NCI-H510A treated with DMSO at 0.1 percent for 48 hours (cell line): ENCODE measurements at places on chromosomes 2 and 18.
A peak's percentile ranks its signal among the peaks of the same experiment; 100 is the strongest.

DNA sequence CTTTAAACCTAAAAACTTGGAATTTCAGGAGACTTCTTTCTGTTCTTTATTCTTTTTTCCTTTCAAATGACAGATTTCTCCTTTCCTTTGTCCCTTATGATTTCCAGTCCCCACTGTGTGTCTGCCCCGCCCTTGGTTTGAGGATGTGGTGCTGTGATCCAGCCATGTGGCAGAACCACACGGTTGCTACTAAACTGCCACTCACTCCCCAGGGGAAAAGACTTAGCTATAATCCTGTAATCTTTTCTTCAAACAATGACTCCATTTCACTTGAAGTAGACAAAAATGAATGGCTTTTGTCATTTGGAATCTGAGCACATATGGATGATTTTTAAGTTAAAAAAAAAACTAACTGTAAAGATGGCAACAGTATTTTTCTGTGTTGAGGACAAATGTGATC, 76.2 kb upstream of the STAM2 start:
- DNase-seq: no peak

- DNase-seq: peak; percentile 21
Measured at GRCh38 chr2:42906557-42907411, 114.4 kb upstream of the HAAO start.

DNA sequence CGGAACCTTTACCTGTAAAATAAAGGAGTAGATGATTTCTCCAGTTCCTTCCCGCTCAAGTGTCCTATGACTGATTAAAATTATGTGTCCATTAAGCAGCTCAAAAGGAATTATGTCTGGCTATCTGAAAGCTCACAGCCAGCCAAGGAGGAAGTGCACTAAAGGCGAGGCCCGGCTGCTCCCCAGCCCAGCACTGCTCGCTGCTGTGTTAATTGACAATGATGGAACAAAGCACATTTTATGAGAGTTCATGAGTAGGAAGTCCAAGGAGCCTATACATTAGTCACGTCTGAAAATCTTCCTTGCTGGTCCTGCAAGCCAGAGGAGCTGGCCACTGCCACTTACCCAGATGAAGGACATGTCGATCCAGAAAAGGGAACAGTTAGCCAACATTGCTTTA, 14.3 kb downstream of the TTC32 start:
- DNase-seq: no peak

DNA sequence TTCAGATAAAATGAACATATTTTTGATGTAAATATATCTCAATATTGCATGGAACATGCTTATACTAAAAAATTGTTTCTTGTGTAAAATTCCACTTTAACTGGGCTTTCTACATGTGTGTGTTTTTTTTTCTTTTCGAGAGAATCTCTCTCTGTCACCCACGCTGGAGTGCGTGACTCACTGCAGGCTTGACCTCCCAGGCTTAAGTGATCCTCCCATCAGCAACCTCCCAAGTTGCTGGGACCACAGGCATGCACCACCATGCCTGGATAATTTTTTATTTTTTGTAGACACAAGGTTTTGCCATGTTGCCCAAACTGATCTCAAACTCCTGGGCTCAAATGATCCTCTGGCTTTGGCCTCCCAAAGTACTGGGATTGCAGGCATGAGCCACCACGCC, 254.6 kb downstream of the LOXHD1 start:
- no peak for DNase-seq

DNA sequence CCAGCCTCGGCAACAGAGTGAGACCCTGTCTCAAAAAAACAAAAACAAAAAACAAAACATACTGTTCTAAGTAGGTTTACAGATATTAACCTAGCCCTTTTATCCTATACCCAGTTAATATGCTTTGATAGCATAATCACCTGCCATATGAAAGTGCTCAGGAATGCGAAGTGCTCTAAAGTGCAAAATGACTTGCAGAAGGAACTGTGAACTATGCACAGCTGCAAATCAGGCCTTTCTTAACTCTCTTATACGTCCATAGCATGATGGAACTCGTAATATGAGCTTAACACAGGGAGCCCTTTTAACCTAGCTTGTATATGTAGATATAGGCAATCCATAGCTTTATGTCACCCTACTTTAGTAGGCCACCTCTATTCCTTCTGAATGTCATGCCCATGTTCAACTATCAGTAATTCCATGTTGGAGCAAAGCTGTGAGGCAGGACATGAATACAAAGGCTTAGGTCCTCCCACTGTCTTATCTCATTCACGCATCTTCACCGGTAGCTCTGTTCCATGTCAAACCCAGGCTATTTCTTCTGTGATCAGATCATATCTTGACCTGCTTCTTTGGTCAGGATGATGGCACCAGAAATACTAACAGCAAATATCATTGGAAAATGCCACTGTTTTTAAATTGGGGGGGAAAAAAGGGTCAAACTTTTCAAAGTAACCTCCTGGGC, 72.9 kb downstream of the PRPF40A start:
- DNase-seq: no peak

- no peak for DNase-seq
Measured at GRCh38 chr18:32884543-32884942, 111.7 kb upstream of the KLHL14 start.

DNA sequence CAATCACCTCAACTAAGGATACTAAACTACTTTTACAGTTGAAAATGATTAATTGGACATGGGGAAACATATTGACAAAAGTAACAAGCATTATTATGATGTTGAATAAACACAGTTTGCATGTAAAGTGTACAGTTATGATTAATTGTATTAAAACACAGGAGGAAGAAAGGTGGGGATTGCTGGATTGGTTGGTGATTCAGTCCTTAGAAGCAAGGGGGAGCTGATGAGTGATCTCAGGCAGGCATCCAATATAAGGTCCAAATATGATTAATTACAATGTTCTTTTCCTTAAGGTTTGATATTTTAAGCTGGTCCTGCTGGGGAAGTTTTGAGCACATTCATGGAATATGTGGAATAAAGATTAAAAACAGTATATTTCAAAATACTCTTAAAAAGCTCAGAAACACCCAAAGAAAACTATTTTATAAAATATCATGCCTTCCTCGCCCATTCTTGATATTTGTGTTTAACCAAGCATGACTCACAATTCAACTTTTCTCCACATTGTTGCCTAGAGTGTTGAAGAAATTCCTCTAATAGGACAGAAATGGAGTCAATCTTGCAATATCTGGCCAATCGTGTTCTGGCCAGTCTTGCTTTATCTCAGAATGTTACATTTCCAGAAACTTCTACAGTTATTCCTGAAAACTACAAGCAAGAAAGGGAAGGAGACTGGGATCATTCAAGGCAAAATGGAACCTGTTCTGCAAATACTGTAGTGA, 268.2 kb downstream of the RPIA start:
- no peak for DNase-seq

GRCh38 chr2:19225931-19226330, 132.5 kb downstream of the OSR1 start:
- DNase-seq: no peak

GRCh38 chr2:235793163-235793752, 299.4 kb downstream of the AGAP1 start:
- DNase-seq: peak; percentile 14

DNA sequence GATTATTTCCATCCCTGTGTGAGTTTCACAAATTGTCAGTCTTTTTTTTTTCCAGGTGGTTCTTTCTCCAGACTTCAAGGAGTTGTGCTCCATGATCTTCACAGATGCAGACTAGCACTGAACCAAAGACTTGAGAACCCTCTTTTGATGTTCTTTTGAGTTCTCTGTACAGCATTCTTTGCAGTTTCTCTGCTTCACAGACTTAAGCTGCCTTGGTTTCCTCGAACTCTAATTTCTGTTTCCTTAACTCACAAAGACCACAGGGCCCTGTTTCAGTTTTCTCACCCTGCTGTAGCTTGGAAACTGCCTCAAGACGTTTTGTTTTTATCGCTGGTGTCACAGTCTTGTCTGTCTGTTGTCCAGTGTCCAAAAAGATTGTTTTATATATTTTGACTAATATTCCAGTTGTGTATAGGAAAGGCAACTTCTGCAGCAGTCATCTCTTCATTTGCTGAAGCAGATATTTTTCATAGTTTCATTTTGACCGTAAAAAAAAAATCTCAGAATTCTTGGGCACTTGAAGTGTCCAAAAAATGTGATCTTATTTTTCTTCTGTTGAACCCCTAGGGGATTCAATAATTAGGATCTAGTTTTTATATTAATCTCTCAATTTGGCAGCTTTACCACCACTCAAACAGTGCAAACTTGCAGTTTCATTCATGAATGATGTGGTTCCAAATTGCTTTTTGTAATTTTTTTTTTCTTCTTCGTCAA, 97.0 kb upstream of the MC4R start:
- no peak for DNase-seq

GRCh38 chr2:168145426-168146310, 101.7 kb downstream of the STK39 start:
- DNase-seq: no peak

- DNase-seq: no peak
Measured at GRCh38 chr18:13566941-13567746, 159.2 kb downstream of the FAM210A start.

DNA sequence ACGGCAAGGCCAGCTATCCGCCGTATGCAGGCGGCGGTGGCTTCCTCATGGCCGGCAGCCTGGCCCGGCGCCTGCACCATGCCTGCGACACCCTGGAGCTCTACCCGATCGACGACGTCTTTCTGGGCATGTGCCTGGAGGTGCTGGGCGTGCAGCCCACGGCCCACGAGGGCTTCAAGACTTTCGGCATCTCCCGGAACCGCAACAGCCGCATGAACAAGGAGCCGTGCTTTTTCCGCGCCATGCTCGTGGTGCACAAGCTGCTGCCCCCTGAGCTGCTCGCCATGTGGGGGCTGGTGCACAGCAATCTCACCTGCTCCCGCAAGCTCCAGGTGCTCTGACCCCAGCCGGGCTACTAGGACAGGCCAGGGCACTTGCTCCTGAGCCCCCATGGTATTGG, 3.1 kb downstream of the B3GNT7 start:
- no peak for DNase-seq

DNA sequence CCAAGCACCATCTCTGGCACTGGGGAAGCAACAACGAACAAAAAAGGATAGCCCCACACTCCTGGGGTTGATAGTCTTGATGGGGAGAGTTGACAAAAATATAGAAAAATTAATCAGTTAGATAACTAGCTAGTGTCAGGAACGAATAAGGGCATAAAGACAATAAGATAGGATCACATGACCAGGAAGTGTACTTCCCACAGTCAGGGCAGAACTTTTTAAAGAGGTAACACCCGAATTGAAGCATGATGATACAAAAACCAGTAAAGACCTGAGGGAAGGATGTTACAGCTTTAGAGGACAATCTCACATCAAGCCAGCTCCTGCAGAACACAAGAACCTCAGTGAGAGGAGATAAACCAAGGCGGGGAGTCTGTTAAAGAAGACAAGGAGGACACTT, 295.4 kb upstream of the CRIM1 start:
- no peak for DNase-seq

- DNase-seq: no peak
Measured at GRCh38 chr18:45580127-45580526, 35.1 kb upstream of the SLC14A2 start.

- no peak for DNase-seq
Measured at GRCh38 chr2:85062565-85062964, 70.6 kb upstream of the TCF7L1 start.

DNA sequence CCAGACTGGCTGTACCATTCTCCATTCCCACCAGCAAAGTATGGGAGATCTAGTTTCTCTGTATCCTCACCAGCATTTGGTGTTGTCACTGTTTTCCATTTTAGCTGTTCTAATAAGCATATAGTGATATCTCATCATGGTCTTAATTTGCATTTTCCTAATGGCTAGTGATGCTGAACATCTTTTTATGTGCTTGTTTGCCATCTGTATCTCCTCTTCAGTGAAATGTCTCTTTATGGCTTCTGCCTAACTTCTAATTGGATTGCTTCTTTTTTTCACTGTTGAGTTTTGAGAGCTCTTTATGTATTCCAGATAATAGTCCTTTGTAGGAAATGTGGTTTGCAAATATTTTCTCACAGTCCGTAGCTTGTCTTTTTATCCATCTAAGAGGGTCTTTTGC, 18.9 kb upstream of the BIN1 start:
- DNase-seq: no peak

DNA sequence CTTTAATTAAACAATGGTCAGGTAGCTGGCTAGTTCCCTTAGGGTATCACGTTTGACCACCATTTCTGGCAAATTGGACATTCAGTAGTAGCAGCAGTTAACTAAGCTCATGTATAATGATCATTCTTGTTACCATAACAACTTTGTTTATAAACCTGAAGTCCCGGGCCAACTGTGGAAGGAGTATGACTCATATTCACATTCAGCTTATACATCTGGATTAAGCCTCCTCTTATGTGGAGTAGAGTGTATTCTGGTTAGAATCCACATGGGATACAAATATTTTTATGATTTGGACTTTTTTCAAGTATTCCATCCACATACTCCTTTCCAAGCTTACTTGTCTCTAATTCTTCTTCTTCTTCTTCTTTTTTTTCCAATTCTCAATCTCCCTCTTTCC, 70.3 kb upstream of the ZSWIM2 start:
- DNase-seq: no peak

DNA sequence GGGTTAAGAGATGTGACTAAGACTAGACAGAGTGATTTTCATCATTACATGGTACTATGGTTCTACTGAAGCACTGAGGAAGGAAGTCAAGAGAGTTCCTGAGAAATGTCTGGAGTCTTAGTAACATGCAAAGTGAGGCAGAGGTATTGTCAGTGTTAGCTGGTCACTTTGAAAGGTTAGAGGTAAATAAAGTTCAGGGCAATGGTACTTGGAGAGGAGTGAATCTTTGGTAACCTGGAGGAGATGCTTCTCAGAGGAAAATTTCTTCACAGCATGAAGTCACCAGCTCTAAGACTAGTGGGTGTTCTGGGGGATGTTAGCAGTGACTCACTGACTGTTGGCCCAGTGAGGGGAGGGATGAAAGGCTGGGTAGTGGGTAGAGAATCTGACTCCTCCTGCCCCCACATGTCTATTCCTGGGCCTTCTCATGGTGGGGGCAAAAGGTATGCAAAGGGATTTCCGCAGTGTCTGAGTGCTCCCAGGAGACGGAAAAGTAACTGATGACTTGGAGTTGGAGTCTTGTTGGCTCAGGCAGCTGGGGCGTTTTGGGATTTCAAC, 23.3 kb upstream of the IL1RN start:
- DNase-seq: no peak

DNA sequence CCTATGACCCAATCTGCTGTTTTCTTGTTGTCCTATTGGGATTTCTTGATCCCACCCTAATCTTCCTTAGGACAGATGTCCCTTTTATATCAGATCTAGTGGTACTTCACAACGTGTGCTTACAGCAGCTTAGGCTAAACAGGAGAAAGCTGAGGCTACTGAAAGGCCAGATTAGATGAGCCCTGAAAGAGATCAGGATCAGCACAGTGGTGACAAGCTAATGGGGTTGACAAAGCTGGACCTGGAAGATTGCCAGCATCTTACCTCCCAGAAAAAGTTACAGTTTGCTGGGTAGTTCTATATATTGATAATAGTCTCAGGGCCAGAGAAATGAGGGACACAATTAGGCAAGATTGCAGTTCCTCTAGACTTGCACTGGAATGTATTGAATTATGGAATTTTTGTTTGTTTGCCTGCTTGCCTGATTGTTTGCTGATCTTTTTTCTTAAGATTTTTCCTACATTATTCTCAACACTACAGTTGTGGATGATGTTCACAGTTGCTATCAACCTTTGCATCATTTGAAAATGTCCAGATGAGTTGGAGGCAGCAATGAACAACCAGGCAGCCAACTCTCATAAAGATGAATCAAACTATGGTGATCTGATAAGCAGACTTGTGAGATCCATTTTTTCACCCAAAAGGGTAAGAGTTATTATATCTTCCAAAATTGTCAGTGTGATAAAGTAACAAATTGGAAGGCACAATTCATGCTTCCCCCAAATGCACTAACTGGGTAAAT, 49.1 kb upstream of the PIK3C3 start:
- no peak for DNase-seq

- no peak for DNase-seq
Measured at GRCh38 chr18:11464129-11464528, 145.3 kb upstream of the SLC35G4 start.
